GM23338 (cell line): ENCODE measurements at places on chromosomes 1 and 21. TPM values are rescaled to one million over a fixed set of nuclear protein-coding genes. Genes with fewer than 3 reads are reported as not detected.

The COL8A2 gene
- total RNA-seq = 4.9 and 5.0 TPM in 2 replicates

The FCER1G gene
- 0.74 TPM in 1 of 2 replicates, not detected in the other for total RNA-seq

DNA sequence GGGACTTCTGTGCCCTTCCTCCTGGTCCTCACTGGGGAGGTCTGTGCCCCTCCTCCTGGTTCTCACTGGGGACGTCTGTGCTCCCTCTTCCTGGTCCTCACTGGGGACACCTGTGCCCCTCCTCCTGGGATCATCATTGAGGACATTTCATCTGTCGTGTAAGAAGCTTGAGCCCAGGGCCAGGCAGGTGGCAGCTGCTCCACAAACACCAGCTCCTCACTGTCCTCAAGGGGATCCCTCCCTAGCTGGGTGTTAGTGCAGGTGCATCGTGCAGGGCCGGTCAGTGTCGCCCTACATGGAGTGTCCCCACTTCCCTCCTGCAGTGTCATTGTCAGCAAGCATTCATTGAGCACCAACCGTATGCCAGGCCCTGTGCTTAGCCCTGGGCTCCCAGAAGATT is 312.7 kb downstream of the PTPRU start:
- no peaks in the 10 kb centered on the region for H3K27me3 ChIP-seq
- DNase-seq = no peak
- H3K27ac ChIP-seq = no peak overlapping the region

DNA sequence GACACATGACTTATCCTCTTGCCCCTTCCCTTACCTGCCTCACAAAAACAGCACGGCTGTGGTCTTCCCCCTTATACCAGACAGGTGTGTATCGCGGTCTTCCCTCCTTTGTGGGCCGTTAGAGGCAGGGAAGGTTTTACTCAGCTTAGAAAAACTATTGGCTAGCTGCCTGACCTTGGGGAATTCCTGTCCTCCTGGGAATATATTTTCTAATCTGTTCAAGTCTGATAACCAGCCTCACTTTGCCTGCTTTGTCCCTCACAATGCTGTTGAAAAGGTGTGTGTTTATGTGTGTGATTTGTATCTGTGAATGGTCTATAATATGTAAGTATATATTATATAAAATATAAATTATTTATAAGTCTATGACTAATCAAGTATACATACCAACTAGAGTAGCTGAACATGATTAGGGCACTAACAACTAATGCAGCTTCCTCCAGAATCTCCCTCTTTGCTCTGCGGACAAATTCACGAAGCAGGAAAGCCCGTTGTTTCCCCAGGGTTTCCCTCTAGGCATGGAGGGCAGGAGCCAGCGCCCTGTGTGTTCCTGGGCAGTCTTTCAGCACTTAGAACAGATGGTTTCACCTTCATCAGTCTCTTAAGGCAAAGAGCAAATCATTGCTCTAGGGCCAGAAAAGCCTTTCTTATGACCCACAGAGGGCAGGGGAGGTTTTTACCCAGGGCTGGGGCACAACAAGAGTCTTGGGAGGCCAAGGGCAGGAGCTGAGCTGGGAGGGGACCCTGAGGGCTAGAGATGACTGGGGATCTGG is 25.6 kb downstream of the SLC26A9 start:
- no peak overlapping the region for H3K27ac ChIP-seq
- H3K27me3 ChIP-seq = no peaks in the 10 kb centered on the region
- no peak overlapping the region for H3K4me3 ChIP-seq

DNA sequence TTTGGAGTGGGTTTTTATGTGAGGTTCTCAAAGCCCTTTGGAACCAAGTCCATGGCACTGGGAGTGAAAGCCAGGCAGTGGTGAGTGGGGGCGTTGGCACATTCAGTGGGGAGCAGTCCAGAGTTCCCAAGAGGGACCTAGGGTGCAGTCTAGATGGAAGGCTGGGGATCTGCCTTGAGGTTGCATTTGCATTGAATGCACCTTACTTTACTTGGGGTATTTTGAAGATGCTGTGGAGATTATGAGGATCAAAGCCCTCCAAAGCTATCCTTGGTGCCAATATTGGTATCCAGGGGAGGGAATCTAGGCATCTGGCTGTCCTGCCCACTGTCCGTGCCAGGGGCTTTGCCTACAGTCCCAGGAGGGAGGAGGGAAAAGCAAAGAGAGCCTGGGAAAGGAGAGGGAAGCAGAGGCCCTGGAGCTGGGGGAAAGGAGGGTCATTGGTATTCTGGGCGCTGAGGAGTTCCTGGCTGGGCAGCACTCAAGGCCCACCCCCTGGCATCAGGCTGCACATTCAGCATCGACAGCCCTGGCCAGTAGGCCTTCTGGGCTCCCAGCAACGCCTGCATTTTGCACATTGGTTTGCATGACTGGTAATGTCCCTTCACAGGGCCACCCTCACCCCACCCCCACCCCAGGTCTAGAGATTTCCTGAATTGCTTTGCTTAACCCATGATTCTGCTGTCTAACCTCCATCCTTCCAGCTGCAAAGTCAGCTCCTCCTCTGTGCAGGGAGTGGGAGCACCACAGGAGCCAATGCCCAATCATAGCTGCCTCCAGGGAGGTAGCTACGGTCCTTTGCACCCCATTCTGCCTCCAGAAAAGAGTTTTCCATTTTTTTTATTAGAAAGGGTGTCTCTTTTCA is 843 bp upstream of the BCAN start:
- H3K36me3 ChIP-seq = no peaks in the 10 kb centered on the region
- no peak for DNase-seq
- peaks cover 13% of the 10 kb centered on the region for H3K4me1 ChIP-seq
- peaks cover 91% of the 10 kb centered on the region for H3K27me3 ChIP-seq
- peak overlapping the region; percentile 74 for H3K4me3 ChIP-seq

DNA sequence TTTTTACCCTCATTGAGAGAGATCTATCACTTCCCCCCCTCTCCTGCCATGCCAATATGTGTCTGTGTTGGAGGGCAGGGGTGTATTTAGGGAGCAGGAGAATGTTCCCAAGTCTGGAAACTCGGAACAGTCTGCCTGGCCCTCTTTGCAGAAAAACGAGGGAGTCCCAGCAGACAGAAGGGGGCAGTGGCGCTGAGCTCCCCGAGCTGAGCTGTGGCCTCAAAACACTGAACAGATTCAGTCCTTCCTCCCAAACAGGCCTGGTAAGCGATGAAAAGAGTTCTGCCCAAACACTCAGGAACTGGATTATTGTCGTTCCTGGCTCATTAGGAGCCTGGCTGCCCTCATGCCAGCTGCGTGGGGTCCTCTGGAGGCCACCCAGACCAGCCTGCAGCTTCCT is 981 bp downstream of the CLDN14 start:
- peak; percentile 53 for DNase-seq
- no peaks in the 10 kb centered on the region for H3K27me3 ChIP-seq
- H3K27ac ChIP-seq = no peak overlapping the region
- no peaks in the 10 kb centered on the region for H3K4me1 ChIP-seq
- H3K4me3 ChIP-seq = no peak overlapping the region
- no peaks in the 10 kb centered on the region for H3K36me3 ChIP-seq

- no peak overlapping the region for H3K27ac ChIP-seq
- H3K4me3 ChIP-seq = no peak overlapping the region
- peaks cover 25% of the 10 kb centered on the region for H3K36me3 ChIP-seq
- no peaks in the 10 kb centered on the region for H3K27me3 ChIP-seq
- H3K4me1 ChIP-seq = no peaks in the 10 kb centered on the region
Measured at GRCh38 chr1:246558041-246558440, 8.0 kb downstream of the TFB2M start.
